Fibroblast of skin of abdomen (primary cell): ENCODE measurements at places on chromosomes 5 and 9.

DNA sequence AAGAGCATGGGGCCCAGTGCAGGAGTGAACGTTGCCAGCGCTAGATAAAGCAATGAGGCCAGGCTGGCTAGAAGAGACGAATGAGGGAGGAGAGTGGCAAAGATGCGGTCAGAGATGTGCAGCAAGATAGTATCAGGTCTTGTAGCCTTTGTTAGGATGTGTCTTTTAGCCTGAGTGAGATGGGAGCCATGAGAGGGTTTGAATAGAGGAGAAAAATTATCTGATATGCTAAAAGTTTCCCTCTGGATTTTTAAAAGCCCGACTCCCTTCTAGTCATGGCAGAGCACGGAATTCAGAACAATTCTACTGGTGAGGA is 12.2 kb downstream of the DUSP1 start:
- DNase-seq: no peak

GRCh38 chr5:149153751-149154610 is 12.7 kb downstream of the ABLIM3 start:
- DNase-seq: peak; percentile 62

GRCh38 chr5:133198511-133198910 is 146.7 kb downstream of the HSPA4 start:
- DNase-seq: no peak

DNA sequence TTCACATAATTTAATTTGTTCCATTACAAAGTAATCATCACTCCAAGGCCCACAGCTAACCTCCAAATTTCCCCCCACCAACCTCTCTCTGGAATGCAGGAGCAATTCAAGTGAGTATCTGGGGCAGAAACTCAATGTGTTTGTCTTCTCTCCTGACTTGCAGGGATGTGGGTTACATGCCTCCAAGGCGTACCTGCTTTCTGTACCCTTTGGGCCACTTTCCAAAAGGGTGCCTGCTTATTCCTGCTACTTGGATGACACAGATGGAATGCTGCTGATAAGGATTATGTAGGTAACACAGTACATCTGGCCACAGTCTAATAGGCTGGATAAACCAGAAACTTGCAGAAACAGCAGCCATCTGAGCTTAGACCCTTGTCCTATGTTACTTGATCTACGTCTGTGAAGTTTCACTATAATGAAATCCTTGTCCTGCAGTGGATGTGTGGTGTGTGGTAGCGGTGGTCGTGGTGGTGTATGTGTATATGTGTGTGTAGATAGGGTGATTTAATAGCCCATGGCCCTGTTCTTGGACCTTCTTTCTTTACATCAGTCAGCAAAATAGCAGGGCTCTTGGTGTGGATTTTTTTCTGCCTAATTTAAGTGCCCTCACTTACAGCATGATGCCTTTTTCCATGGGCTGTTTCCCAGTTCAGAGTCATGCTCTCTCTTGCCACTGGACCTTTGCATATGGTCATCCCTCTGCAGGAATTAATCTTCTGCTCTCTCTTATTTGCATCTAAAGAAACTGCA is 175.9 kb downstream of the ZDHHC21 start:
- DNase-seq: no peak

DNA sequence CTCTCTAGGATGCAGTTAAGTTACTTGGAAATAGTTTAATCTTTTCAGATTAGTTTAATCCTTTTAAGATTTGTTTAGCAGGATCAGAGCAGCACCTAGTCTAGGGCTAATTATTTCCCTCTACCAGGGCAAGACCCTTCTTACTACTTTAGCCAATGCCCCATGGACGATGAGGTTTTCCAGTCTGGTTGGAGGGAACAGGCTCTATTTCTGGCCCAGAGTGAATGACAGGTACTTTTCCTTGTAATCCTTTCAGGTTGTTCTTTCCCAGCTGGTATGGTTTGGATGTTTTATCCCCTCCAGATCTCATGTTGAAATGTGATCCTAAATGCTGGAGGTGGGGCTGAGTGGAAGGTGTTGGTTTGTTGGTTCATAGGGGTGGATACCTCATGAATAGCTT is 27.2 kb downstream of the PTTG1 start:
- DNase-seq: no peak

- DNase-seq: no peak
Observed at GRCh38 chr9:92529124-92529523, 6.7 kb downstream of the ECM2 start.

- DNase-seq: no peak
Observed at GRCh38 chr9:70411930-70412831, 2.3 kb downstream of the KLF9 start.

- DNase-seq: no peak
Observed at GRCh38 chr9:122695696-122696095, 20.8 kb downstream of the OR1L3 start.

DNA sequence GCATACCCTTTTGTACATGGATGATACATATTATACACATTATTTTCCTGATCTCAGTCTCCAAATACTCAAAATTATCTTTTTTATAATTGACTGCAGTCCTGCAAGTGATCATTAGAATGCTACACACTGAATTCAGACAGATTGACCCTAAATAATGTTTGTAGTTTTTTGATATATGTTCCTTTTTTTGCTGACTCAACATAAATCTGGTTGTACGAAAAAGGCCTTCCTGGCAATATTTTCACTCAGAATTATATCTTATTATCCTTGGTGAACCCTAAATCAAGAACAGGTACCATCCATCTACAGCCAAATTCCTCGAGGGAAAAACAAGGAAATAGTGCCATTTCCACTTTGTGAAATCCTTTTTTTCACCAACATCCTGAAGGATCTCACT is 105.6 kb upstream of the RASGRF2 start:
- no peak for DNase-seq

DNA sequence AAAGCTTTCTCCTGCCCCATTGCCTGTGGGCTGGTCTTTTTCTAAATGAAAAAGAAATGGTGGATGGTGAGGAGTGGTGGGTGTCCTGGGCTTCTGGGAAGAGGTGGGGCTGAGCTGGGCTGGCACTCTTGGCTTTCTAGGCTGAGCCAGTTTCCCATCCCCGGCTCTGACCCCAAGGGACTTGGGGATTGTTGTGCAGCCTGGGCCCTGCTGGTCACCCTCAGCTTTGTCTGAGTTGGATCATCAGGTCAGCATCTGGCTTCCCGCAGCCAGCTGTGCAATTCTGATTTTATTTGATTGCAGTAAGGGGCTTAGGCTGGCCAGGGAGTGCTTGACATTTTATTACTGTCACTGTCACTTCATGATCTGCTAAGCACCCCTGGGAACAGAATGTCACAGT is 25.3 kb downstream of the GLRA1 start:
- DNase-seq: no peak

GRCh38 chr9:135641745-135642144 is 2.4 kb upstream of the GLT6D1 start:
- DNase-seq: no peak

DNA sequence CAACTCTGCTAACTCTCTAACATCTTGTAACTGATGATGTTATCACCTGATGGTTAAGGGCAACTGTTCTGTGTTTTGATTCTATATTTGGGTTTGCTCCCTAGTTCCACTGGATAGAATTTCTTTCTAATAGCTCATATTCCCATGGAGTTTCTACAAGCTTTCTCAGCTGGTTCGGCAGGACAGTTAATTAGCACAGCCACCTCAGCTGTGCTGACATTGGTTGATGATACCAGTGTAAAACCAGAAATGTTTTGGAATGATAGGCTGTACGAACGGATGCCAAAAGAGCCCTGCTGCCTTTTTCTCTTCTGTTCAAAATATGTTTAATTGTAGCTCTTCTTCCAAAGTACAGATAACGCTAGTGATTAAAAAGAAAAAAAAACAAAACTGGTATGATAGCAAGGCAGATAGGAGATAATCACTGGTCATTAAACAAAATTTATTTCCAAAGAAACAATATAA is 440.5 kb upstream of the ZNF608 start:
- no peak for DNase-seq

DNA sequence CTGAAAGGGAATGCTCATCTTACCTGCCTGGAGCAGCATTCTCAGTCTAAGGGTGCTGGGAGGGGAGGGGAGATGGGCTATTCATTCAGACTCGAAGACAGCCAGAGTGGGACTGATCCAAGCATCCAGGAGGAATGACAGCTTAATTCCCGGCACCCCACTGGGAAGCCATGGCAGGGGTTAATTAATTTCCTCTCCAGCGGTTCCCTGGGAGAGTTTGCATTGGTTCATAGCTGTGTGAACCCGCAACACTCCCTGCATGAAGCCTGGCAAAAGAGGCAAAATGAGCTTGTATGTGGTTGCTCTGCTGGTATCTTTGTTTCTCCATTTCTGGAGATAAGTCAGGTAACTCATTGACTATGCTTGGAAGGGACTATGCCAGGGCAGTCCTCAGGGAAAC is 401.0 kb upstream of the SLC24A2 start:
- DNase-seq: no peak

DNA sequence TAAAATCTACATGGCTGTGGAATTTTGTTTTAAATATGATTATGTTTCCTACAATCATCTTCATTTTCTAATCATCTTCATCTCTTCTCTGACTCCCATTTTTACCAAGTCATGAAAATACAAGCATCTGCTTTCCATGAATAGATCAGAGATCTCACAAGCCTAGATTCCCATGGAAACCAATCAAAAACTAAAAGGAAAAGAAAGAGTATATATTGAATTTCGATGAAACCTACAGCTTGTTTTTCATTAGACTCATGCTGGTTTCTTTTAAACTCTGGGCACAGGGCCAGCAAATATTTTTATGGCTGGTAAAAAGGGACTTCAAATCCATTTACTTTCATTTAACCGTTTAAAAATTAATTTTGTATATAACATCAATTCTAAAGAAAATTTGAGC is 51.2 kb downstream of the INVS start:
- DNase-seq: peak; percentile 27

- no peak for DNase-seq
Observed at GRCh38 chr5:172530406-172530805, 76.1 kb upstream of the SH3PXD2B start.

DNA sequence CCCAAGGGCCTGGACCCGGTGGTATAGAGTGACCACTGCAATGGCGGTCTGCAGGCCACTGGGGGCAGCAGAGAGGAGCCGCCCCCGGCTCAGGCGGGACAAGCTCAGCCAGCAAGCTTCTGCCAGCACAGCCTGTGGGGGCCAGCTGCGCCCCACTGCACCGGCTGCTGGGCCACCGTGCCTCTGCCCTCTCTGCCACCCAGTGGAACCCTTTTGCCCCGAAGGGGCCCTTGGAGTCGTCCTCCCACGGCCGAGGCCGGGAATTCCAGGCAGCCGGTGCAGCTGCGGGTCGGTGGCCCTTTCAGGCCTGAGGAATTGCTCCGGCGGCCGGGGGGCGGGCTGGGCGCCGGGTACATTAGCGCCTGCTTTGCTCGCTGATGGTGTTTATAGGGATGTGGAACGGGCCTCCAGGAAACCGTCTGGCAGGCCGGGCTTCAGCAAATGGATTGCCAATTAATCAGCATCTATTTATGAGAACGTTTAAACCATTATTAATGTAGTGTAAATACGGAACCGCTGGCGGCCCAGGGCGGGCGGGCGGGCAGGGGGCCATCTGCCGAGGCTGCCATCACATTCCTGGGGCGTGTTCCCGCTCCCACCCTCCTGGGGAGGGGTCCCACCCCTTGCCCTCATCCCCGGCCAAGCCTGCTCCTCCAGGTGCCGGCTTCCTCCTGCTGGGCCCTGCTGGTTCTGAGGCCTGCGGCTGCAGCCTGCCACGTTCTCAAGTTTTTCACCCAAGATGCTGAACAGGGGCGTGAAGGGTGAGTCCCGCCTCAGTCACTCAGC is 127.4 kb downstream of the BARX1 start:
- DNase-seq: peak; percentile 21

DNA sequence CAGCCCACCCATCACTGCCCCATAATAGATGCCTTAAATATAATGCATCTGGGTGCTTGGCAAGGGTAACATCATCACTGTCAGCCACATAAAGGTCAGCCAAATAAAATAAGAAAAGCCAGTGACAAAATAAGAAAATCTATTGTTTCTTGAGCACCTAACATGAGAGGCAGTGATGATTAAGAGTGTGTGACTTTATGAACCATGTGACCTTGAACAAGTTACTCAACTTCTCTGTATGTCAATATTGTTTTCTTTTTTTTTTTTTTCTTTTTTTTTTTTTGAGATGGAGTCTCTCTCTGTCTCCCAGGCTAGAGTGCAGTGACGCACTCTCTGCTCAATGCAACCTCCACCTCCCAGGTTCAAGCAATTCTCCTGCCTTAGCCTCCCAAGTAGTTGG is 98.7 kb downstream of the CDK5RAP2 start:
- no peak for DNase-seq

- no peak for DNase-seq
Observed at GRCh38 chr5:134088994-134089560, 25.4 kb upstream of the TCF7 start.

- DNase-seq: no peak
Observed at GRCh38 chr5:84014966-84015365, 294.3 kb upstream of the HAPLN1 start.

DNA sequence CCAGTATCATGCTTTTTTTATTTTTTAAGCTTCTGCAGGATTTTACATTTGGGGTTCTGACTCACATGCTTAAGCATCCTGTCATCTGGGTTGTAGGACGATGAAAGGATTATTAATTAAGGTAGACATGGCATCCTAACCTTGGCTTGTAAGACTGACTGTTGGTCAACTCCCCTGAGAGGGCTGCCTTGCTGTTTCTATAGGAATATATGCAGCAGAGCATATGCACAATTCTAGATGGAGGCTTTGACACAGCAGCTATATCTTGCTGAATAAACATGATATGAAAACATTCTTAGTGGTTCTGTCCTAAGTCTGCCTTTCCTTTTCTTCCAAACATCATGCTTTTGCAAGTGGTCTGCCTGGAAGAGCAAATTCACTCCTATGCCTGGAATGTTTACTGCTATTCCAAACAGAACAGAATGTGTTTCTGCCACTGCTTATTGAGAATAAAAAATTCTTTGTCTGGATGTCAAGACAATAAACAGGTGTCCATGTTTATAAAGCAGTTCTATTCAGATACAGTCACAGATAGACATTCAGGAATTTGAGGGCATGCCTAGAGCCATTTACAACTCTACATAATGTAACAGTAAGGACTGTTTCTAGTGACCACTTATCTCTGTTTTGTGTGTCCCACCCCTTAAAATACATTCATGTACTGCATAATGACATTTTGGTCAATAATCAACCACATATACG is 166.2 kb upstream of the PPP2R2B start:
- no peak for DNase-seq

GRCh38 chr5:153559926-153560325 is 69.5 kb downstream of the GRIA1 start:
- DNase-seq: peak; percentile 64

GRCh38 chr5:98248949-98249348 is 524.5 kb upstream of the RGMB start:
- peak; percentile 95 for DNase-seq

DNA sequence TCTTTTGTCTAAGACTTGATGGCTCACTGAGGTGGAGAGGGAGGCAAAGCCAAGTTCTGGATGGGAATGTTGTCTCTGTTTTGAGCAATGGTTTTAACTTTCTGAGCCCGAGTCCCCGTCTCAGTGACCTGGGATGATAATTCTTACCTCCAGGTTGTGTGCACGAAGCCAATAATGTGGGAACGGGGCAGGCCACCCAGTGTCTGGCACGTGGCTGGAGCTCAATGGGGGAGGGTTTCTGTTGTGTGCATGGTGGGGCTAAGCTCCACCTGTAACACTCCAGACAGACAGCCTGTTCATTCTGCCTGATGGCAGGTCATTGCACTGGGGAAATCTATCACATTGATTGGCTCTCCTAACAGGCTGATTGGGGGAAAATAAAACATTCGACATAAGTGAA is 37.1 kb upstream of the NTNG2 start:
- no peak for DNase-seq

- DNase-seq: no peak
Observed at GRCh38 chr9:76667521-76667957, 96.7 kb upstream of the PCA3 start.
